ENCODE measurements at places on chromosomes 7 and 10.

DNA sequence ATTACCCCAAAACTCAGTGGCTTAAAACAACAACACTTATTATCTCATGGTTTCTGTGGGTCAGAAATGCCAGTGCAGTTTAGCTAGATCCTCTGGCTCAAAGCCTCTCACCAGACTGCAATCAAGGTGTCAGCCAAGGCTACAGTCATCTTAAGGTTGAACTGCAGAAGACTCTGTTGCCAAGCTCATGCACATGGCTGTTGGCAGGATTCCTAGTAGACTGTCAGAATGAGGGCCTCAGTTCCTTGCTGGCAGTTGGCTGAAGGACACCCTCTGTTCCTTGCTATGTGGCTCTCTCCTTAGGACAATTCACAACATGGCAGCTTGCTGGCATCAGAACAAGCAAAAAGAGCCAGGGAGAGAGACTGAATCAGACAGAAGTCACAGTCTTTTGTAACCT lies 34.7 kb downstream of the TOMM7 start:
- DNase-seq: no peak

- no peak for DNase-seq
These were observed 51.2 kb downstream of the SP8 start for GRCh38 chr7:20735346-20736065.

DNA sequence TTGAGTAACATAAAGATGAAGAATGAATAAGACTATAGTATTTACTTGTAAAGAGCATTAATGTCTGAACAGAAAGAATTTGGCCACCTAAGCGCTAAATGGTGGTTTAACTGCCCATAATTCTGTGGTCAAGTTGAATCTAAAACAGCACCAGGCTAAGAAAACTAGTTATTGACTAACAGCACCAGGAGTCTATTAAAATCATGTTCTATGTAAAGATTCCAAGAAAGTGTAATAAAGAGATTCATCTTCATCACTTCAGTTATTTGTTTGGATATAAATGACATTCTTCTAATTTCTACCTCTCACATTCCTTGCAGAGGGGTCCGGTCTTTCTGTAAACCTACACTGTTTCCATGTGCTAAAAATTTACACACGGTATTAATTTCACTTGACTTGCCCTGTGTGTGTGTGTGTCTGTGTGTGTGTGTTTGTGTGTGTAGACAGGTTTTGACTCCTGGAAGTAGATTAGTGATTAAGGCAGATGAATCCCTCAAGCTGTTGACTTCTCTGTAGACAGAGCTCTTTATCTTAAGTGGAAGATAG lies 84.4 kb downstream of the KLF6 start:
- DNase-seq: no peak

GRCh38 chr10:25280076-25280475 lies 105.3 kb downstream of the GPR158 start:
- no peak for DNase-seq

DNA sequence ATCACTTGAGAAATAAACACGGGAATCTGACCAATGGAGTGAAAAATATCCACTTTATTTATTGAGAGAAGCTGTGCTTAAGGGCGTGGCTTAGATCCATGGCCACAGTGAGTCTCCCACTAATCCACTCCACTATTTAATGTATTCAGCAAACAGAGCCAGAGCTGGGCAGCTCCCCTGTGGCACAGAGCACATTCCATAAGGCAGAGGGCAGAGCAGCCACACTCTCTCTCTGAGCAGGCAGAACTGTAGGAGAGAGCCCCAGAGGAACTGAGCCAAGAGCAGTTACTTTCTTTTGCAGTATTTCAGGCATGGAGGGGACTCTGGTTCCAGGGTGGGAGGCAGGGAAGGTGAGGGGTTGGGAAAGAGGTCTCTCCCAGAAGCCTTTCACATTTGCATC lies 106.0 kb downstream of the GALNT17 start:
- DNase-seq: no peak

All from PC-9 (cell line).